ENCODE measurements at places on chromosomes 6 and 20.

- DNase-seq: no peak
These were observed 544.1 kb upstream of the FLRT3 start for GRCh38 chr20:14881518-14881917.

- DNase-seq: no peak
These were observed 78.0 kb downstream of the PDE10A start for GRCh38 chr6:165585060-165585459.

- no peak for DNase-seq
These were observed 37.8 kb upstream of the THEMIS start for GRCh38 chr6:127938701-127939100.

- no peak for DNase-seq
These were observed 147.8 kb downstream of the HS3ST5 start for GRCh38 chr6:114195027-114195365.
